Astrocyte of the cerebellum (primary cell): ENCODE measurements at places on chromosomes 13 and 19.

GRCh38 chr13:107192289-107192688 lies 624.4 kb upstream of the ARGLU1 start:
- DNase-seq = peak; percentile 63

- no peak for DNase-seq
Measured at GRCh38 chr13:47632311-47632710, 368.8 kb downstream of the SUCLA2 start.

- DNase-seq = peak; percentile 41
Measured at GRCh38 chr19:45173816-45174215, 4.2 kb downstream of the TRAPPC6A start.

- peak; percentile 43 for DNase-seq
Measured at GRCh38 chr13:101757446-101758039, 305.1 kb downstream of the ITGBL1 start.

DNA sequence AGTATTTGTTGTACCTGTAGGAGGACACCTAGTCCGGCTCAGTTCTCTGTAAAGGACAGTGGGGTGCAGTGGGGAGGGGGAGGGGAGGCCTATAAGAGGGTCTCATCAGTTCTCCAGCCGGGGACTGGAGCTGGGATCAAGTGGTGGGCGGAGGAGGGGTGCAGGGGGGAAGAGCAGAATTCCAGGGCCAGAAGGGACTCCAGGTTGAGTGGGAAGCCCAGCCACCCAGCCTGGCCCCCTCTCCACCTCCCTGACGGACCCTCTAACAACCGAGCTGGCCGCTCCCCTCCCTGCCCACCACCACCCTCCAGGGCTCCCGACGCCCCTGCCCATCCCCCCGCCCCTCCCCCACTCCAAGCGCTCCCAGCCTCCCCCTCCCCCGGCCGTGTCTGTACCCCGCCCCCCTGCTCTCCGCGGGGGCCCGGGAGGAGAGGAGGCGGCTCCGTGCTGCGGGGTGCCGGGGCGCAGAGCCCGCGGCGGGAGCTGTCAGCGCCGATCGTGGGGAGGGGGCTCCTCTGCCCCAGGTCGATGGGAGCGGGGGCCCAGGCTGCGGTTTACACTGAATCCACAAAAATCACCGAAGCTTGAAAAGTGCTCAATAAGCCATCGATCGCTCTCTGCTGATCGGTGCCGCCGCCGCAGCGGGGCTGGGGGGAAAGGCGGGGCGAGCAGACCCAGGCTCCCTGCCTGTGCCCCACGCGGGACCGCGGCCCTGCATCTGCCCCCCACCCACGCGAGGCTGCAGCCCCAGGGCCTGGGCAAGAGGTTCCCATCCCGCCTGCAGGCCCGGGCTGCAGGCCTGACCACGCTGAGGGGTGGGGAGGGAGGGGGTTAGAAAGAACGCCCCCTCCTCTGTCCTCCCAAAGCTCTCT lies 34.6 kb upstream of the ONECUT3 start:
- DNase-seq = no peak

DNA sequence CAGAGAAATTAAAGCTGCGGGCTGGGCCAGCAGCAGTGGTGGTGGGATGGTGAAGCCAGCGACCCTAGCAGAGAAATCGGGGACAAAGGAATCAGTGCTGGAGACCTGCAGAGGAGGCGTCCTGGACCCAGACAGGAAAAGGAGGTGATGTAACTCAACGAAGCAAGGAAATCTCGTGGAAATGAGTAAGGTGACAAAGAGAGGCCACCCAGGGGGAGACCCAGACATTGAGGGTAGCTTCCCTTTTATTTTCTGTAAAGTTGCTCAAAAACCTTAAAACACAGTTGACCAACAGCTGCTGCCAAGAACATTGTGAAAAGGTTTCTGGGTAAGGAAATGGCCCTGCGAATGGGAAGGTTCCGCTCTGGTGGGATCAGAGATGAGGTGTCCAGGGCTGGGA lies 13.3 kb upstream of the RETN start:
- no peak for DNase-seq

DNA sequence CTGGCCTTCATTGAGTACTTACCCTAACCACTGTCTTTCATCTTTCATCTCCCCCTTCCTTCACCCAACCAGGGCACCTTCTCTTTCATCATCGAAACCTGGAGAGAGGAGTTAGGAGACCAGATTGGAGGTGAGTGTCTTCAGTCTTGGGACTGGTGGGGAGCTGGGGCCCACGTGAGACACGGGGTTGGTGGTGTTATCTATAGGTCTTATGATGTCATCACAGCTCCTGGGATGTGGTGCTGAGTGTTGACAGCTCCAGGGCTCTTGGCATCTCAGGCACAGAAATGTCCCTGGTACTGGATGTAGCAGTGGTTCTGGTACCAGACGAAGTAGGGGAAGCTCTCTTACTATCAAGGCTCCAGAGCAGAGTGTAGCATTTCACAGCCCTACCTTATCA lies 1.8 kb downstream of the DLL3 start:
- DNase-seq = no peak

GRCh38 chr13:37109051-37109678 lies 3.7 kb upstream of the CSNK1A1L start:
- peak; percentile 41 for DNase-seq

DNA sequence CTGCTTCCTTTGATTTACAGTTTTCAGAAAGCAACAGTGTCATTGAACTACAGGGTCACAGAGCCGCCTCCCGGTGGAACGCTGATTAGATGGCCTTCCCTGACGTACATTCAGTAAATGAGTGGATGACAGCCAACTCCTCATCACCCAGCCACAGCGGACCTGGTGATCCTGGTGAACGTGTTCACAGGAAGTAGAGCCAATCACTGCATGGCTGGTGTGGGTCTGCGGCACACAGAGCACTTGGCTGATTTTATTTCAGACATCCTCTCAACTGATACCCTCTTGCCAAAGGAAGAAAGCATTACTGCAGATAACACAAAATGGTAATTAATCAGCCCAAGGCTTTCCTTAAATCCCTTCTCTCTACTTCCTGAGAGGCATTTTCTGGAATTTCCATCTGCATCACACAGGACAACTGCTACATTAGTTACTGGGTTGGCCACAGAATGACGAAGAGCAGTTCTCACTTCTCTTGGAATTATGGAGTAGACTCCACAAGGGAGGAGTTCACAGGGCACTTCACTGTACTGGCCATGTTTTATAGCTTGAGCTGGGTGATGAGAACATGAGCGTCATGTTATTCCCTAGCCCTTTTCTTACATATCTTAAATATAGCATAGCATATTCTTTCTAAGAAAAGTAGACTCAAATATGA lies 84.0 kb upstream of the SLC7A1 start:
- no peak for DNase-seq

DNA sequence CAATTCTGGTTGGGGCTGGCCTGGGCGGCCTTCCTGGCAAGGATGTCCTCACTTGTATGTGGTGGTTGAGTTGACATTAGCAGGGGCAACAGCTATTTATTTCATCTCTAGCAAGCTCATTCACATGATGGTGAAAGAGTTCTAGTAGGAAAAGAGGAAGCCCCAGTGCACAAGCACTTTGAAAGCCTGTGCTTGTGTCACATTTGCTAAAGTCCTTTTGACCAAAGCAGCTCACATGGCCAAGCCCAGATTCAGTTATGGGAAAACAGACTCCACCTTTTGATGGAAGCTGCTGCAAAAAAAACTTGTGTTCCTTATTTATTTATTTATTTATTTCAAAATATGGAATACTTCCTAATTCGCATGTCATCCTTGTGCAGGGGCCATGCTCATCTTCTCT lies 17.2 kb downstream of the GTF2F2 start:
- DNase-seq = no peak

DNA sequence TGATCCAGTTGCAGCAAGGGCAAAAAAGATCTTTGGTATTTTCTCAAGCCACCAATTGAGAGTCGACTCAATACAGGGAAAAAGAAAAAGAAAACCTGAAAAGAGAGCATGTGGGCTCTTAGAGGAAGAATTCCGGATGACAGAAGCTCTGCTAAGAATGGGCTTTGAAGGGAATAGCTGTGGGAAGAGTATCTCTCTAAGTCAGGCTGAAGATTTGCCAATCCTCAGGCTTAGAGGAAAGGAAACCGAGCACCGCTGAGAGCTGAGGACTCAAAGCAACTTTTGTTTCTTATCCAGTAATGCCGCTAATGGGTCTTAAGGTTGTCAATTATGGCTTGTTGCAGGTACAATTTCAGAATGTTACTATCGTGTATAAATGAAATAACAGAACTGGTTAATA lies 166.4 kb downstream of the EFNB2 start:
- no peak for DNase-seq

DNA sequence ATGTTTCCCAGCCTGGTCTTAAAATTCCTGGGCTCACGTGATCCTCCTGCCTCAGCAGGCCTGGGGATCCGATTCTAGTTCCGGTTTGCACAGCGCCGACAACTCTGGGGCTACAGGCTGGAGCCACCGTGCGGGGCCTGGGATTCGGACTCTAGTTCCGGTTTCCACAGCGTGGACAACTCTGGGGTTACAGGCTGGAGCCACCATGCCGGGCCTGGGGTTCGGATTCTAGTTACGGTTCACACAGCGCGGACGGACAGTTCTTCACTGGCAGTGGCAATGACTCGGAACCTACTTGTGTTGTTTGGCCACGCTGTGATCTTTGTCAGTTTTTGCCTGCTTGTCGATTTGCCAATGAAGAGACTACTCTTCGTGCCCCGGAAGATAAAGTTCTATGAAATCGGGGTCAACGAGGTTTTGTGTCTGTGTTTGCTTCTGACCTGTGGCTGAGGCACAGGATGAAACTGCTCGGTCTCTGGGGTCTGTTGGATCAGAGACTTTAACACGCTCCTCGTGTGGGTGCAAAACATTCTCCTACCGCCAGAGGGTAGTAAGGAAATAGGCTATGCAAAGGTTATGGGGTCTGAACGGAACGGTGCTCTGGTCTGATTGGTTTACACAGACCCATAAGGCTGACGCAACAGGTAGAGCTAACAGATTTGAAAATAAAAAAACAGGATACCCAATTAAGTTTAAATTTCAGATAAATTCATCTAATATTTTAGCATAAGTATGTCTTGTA lies 12.1 kb upstream of the ZSCAN1 start:
- no peak for DNase-seq

GRCh38 chr19:43439032-43439708 lies 24.5 kb downstream of the TEX101 start:
- DNase-seq = no peak
